ENCODE measurements at places on chromosomes 1 and 21.

- DNase-seq = no peak
Observed at GRCh38 chr1:225347123-225347683, 80.6 kb downstream of the LBR start.

GRCh38 chr1:194600716-194601115 lies 1414.3 kb upstream of the B3GALT2 start:
- no peak for DNase-seq

GRCh38 chr1:15038232-15039016 lies 115.1 kb upstream of the TMEM51 start:
- no peak for DNase-seq

- DNase-seq = no peak
Observed at GRCh38 chr21:35861661-35862060, 198.7 kb downstream of the SETD4 start.

- peak; percentile 7 for DNase-seq
Observed at GRCh38 chr1:169546087-169546995, 39.9 kb downstream of the F5 start.

- DNase-seq = no peak
Observed at GRCh38 chr21:18155508-18156193, 89.0 kb upstream of the CHODL start.

DNA sequence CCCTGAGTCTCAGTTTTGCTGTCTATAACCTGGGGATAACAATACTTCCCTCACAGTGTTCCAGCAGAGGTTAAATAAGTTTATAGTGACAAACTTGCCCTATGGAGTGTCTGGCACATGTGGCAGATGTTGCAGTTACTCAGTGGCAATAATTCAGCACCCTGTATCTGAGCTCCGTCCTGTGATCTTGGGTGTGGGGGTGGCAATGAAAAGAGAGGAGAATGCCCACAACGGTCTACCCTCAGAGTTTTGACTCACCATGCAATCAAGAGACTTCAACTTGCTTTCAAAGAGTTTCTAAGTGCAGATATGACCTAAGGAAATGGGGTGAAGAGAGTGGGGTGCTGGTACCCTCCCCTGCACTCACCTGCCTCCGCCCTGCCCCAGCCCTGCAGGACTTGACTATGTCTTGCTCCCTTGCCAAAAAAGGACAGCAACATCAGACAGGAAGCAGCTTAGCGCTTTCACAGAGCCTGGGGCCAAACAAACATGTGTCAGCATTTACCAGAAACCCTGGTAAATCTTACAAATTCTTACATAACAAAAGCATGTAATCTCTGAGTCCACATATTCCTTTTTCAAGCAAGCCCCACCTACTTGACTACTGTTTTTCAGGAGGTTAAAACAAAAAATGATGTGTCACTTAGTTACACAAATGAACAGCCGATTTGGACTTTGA lies 185.1 kb upstream of the CAMK1G start:
- DNase-seq = no peak

DNA sequence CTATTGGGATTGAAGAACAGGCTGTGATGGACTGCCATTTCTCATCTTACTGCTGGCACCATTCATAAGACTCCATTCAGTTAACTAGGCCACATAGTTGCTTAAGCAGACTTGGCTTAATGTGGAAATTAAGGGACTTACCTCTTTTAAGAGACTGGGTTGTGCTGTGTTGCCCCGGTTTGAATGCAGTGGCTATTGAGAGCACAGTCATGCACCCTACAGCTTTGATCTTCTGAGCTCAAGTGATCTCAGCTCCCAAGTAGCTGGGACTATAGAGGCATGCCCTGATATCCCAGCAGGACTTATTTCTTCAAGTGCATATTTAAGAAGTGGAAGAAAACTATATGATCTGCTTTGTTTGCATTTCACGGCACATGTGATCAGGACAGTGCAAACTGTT lies 181.1 kb downstream of the RASAL2 start:
- DNase-seq = no peak

- no peak for DNase-seq
Observed at GRCh38 chr1:9211291-9211811, 23.2 kb upstream of the H6PD start.

- DNase-seq = no peak
Observed at GRCh38 chr1:32172621-32173245, 6.7 kb upstream of the TXLNA start.

- DNase-seq = no peak
Observed at GRCh38 chr1:210384625-210385024, 55.9 kb downstream of the HHAT start.

GRCh38 chr1:67441739-67442281 lies 11.6 kb upstream of the SERBP1 start:
- DNase-seq = no peak

DNA sequence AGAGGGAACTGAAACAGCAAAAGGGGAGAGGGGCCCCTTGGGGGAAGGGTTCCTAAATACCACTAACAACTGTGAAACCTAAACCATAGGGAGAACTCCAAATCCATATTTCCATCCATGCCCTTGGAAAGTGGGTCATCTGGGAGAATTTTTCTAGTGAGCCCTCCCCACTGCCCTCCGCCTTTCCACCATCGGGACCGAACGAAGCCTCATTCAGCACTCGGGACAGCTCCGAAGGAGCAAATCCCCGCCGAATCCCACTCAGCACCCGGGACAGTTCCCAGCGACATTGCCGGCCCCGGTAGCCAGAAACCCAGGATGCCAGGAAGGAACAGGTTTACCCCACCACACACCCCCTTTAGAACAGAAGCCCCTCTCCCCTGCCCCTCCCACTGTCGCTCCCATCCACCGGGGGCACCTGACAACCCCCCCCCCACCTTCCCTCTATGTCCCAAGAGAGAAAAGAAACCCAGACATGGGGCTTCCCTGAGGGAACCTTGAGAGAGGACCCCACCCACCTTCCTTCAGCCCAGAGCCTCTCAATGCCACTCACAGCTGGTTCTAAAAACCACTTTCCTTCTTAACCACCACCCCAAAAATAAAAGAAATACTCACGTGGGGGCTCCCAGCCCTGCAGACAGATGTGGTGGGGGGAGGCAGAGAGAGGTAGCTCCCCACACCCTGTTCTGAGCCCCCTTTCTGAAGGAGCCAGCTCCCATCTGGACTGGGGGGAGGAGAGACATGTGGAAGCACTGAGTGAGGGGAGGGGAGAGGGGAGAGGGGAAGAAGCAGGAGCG lies 4.5 kb downstream of the DLGAP3 start:
- DNase-seq = no peak

DNA sequence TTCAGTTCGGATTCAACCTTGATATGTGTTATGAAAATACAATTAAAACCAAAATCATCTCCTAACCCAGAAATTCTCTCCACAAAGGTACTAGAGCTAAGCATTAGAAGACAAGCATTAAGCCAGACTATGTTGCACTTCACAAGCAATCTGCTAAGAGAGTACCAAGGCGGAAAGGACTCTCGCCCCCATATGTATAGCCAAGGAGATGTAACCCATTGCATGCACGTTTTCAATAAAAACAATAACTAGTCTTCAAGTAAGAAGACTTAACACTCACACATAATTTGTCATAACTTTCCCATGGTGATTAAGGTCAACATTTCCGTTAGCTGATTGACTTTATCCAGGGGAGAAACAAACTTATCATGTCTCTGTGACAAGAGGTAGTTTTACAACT lies 27.6 kb upstream of the PTPRC start:
- no peak for DNase-seq

DNA sequence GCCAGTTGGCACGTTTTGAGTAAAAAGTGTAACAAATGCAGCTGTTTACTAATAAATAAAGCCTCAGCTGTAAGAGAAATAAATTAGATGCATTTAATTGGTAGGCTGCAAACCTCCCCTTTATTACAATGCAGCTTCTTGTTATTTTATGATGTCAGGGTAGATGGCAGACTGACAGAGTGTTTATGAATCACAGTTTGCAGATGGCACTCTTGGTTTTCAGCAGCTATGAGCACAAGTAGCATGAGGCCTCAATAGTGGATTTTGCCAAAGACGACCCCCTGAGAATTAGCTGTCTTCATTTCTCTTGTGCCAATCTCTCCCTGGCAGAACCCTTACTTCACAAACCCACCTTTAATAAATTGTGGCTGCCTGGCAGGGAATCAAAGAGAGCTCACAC lies 161.2 kb upstream of the C1orf87 start:
- DNase-seq = no peak

GRCh38 chr1:113765306-113766230 lies 6.3 kb upstream of the PHTF1 start:
- no peak for DNase-seq

DNA sequence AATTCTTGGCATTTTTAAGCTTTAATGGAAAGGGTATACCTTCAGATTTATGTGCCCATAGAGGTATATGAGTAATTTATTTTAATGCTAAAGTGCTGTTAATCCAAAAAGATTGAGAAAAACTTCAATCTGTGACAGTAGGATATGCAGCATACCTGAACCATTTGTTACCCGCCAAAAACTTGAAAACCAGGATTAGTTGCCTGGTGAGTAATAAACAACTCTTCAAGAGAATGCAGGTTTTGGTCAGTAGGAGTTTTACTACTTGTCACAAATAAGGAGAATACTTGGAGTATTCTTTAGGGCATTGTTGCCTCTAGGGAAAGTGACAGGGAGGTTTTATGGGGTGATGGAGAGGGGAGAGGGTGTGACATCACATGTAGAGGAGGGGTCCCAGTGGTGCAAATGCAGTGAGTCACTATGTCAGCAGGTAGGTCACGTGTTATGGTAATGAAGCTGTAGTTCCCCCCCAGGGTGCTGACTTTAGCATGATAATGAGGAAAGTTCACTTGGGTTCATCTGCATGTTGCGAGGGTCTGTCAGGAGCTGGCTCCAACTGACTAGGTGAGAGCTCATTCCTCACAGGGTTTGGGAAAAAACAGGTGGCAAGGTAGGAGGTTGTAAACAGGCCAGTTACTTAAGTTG lies 23.1 kb downstream of the USP25 start:
- no peak for DNase-seq

DNA sequence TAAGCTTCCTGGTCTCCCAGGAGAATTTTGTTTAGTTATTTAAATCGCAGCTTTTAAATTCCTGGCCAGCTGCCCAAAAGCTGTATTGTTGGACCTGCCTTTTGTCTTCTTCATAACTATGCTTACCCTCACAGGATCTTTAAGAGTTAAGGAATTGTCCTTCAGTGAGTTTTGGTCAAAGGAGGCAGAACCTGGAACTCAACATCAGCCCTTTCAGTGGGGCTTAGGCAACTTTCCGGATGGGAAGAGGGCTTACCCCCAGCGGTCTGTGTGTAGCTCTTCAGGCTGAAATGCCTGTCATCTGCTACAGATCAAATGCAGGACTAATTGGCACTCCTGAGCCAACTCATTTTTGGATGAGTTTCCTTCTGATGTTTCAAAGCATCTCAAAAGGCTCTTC lies 402.6 kb downstream of the SIPA1L2 start:
- DNase-seq = no peak

- DNase-seq = no peak
Observed at GRCh38 chr1:108893141-108893530, 16.4 kb downstream of the GPSM2 start.

DNA sequence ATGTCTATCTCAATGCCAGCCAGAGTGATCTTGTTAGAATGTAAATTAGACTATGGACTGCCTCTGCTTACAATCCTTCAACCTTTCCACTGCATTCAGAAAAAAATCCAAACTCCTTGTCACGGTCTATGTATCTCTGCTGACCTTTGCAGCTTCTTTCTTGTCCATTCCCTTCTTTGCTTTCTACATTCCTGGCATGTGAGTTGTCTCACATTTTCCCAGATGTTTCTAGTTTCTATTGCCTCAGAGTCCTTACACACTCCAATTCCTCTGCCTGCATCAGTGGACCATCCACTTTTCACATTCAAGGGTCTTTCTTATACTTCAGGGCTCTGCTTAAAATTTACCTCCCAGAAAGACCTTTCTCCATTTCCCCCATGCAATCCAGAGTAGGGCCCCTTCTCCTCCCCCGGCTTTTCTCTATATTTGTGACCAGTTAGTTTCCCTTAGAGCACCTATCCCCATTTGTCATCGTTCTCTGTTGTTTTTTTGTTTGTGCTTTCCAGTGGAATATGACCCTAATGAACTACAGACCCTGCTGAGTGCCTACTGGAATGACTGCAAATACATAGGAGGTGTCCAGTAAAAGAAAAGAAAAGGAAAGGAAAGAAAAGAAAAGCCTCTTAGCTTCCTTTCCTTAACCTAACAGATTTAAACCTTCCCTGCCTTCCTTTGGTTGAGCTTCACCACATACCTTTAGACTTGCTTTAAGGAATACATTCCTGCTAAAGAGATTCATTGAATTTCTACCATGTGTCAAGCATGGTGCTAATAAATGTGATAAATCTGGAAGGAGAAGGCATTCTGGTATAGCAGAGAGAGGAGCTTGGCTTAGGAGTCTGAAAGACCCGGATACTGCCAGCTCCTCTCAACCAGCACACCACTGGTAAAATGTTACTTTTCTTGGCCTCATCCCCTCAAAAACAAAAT lies 102.0 kb downstream of the DIRAS3 start:
- DNase-seq = no peak

GRCh38 chr1:56070601-56071000 lies 508.8 kb downstream of the PLPP3 start:
- DNase-seq = no peak

GRCh38 chr1:31161571-31161970 lies 78.1 kb downstream of the NKAIN1 start:
- DNase-seq = no peak

DNA sequence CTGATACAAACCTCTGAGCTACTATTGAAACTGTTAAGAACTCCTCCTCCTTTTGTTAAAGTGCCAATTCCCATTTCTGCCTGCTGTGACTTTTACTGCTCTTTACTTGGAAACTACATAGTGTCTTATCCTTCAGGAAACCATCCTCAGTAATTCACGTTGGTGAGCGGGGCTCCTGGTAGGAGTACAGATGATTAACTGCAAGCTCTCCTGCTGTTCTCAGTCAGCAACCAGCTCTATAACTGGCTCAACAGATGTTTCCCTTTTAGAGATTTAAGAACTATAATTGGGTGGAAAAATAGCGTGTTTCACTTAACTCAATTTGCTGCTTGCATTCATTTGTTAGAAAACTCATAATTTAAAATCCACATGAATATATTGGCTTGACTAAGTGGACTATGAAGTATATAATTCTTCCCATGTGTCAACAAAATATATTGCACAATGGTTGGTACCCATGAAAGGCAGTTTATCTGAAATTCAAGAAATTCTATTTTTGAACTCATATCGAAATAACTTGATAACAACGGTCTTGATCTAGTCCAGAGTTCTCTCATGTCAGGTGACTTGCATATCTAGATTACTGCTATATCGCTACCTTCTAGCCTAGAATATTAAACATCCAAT lies 574.0 kb downstream of the KCNT2 start:
- DNase-seq = no peak

GRCh38 chr1:235415008-235415904 lies 48.0 kb downstream of the TBCE start:
- DNase-seq = no peak

DNA sequence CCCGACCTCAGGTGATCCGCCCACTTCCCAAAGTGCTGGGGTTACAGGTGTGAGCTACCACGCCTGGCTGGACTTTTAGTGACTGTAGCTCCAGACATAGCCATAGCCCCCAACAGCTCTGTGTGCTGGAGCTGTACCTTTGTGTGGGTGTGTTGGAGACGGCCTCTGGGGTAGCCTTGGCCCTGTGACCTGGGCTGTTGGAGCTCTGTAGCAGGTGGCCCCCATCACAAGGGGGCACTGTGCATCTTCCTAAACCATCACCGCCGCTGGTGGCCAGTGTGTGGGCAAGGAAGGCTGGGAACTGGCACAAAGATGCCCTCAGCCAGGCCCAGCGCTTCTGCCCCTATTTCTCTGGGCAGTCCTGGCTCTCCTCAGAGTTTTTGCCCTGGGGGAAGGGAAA lies 38.4 kb upstream of the FOXO6 start:
- DNase-seq = peak; percentile 11

- no peak for DNase-seq
Observed at GRCh38 chr1:83086346-83086745, 912.6 kb downstream of the TTLL7 start.

- DNase-seq = no peak
Observed at GRCh38 chr1:9438431-9439073, 100.7 kb upstream of the SLC25A33 start.
